K562 (cell line): ENCODE measurements at places on chromosomes 2 and 18.

DNA sequence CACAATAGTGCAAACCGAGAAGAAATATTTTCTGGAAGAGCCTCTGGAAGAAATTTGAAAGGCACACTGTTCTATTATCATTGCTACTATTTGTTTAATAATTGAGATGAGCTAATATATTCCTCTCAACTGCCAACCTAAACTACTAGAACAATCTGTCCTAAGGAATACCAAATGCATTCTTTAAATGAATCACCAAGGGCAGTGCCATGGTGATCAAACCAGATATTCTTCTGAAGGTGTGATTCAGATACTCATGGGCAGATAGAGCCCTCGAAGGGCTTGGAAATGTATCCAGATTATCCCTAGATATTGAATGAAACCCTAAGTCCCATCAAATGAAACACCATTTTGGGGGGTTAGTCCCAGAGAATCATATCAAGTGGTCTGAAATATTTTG, 76.6 kb downstream of the FIGN start:
- DNase-seq: no peak

DNA sequence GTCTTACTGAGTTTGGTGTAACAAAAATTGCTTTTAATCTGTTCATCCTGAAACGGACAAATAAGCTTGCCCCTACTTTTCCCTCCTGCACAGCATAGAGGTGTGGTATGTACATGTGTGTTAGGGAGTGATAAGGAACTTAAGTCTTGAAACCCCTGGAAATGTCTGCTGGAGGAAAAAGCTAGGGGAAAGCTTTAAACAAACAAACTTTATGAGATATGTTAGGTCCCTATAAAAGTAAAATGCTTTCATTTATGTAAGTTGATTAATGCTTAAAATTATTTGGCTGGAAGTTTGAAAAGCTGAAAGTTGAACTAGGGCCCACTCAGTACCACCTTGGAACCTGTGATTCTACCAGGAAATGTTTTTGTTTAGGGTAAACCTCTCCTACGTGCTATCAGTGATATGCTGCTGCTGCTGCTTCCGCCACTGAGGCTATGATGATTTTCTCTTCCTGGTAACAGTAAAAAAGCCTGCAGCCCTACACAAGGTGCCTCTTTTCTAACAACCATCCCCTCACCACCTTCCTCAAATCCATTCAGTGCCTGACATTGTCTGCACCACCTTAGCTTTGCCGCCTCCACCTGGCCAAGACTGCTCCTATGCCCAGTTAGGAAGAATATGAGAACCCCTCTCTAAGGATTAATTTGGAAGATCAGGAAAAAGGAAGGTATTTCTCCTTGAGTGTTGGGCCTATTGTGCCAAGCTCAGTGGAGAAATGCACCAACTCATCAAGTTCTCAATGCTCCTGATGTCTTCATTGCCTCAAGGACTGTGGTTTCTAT, 2.5 kb upstream of the YES1 start:
- peak; percentile 66 for DNase-seq

- DNase-seq: no peak
These were observed 137.7 kb downstream of the TANC1 start for GRCh38 chr2:159106109-159106508.

DNA sequence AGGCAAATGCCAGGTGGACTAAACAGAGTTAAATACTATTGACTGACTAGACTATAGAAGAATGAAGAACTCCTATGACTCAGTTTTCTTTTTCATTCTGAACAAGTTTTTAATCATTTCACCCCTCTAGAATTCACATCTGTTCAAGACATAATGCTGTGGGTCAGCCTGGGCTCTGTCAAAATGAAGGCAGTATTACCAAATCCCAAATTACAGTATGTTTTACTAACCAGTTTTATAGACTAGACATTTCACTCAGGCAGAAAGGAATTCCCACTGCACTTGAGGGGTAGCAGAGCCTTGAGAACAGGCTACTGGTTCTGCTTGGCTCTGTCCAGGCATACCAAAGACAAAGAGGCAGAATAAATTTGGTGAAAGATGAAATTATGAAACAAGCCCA, 511.7 kb downstream of the EPHA4 start:
- DNase-seq: no peak

DNA sequence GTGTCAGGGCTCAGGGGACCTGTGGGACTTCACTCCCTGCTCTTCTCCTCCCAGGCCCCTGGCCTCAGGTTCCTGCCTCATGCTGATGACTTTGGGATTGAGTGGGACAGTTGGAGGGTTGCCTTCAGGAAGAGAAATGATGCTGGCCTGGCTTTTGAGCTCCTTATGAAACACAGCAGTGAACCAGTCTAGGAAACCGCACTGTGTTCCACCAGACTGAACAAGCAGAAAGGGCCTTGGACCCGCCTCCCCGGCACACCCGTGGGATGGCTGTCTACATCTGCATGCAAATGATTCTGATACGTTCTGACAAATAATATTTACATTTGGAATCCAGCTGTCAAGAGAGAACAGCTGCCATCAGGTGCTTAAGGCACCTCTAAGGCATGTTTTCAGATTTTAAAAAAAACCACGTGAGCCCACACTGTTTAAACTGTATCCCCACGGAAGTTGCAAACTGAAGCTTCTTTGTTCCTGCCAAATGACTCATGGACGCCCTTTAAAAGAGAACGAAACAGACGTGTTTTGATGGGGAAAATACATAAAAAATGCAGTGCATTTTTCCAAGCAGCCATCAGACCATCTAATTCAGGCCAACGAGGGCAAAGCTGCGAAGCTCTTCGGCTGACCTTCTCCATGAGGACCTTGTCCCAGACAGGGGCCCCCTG, 27.6 kb upstream of the ASAP2 start:
- no peak for DNase-seq

DNA sequence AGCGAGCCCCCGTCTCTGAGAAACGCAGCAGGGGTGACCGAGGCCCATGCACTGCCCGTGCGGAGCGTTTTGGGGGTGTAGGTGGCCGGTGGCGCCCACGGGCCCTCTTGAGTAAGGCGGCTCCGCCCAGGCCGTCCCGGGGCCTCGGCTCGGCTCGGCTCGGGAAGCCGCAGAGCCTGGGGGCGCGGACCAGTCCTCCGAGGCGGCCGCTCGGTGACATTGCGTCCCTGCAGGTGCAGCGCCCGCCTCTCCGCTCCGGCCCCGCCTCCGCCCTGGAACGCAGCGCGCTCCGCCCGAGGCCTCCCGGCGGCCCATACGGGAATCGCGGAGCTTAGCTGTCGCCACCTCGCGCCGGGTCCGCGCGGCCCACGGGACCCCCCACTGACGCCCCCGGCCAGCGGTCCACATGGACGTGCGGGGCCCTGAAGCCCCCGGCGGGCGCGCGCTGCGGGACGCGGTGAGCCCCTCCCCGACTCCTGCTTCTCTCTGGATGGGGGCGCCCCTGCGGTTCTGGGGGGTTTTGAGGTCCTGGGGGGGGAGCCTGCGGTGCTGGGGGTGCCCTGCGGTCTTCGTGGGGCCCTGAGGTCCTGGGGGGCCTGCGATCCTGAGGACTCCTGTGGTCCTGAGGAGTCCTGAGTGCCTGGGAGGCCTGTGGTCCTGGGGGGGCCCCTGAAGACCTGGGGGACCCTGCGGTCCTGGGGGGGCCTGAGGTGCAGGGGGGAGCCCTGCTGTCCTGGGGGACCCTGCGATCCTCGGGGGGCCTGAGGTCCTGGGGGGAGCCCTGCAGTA, at the start of gene HSBP1L1:
Gene HSBP1L1, plus strand, starts transcription at position 314 of the 789 bp plus-strand sequence. Its CDS starts 93 bp downstream, at position 407.
- DNase-seq: no peak

GRCh38 chr2:54546518-54546917, 90.4 kb downstream of the SPTBN1 start:
- DNase-seq: peak; percentile 16

DNA sequence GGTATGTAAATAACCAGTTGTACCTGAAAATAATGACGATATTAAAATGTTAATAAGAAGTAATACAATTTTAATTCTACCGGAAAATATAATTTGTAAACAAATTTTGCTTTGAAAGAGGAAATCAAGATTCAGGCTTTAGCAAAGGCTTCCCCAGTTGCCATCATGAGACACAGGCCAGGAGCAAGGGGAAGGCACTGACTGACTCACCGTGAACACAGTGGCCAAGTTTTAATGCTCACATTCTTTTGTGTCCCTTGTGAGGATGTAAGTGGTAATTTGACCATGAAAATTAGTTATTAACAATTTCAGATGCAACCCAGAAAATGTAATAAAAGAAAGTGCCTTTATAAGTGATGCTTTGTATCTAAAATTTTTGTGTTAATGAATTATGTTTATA, 164.1 kb downstream of the GREB1L start:
- DNase-seq: no peak
